ENCODE measurements at places on chromosomes 2 and 18. TPM values are rescaled to one million over a fixed set of nuclear protein-coding genes. Genes with fewer than 3 reads are reported as not detected.

DNA sequence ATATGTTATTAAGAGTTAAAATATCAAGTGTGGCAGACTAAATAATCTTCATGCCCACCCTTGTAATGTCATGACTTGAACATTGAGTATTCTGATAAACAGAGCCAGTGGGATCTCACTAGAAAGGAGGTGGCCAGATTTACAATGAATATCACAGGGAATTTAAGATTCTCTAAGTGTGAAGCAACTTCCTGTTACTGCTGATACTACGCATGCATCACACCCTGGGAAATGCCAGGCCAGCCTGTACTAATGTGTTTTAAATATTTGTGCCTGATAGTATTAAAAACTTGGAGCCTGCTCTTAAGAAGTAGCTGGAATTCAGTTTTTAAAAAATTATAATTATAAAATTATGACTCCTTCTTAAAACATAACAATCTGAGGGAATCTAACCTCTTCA, 148.3 kb downstream of the LAMA3 start:
- DNase-seq, result no peak
- no peak overlapping the region for H3K4me3 ChIP-seq
- H3K36me3 ChIP-seq, result no peaks in the 10 kb centered on the region
- H3K4me1 ChIP-seq, result peaks cover 7% of the 10 kb centered on the region
- H3K27ac ChIP-seq, result no peak overlapping the region

Gene CXCR1
- total RNA-seq, result not detected

- no peaks in the 10 kb centered on the region for H3K27me3 ChIP-seq
- H3K4me1 ChIP-seq, result no peaks in the 10 kb centered on the region
- no peaks in the 10 kb centered on the region for H3K36me3 ChIP-seq
- no peak for DNase-seq
- no peak overlapping the region for H3K27ac ChIP-seq
- no peak overlapping the region for H3K4me3 ChIP-seq
These were observed 82.0 kb downstream of the GALNT13 start for GRCh38 chr2:153953761-153954160.

DNA sequence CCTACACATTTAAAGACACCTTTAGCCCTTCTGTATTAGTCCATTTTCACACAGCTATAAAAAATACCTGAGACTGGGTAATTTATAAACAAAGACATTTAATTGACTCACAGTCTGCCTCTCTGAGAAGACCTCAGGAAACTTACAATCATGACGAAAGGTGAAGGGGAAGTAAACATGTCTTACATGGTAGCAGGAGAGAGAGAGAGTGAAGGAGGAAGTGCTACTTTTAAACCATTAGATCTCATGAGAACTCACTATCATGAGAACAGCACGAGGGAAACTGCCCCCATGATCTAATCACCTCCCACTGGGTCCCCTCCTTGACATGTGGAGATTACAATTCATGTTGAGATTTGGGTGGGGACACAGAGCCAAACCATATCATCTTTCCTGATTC, 946.6 kb downstream of the SLC4A3 start:
- no peaks in the 10 kb centered on the region for H3K36me3 ChIP-seq
- H3K27me3 ChIP-seq, result no peaks in the 10 kb centered on the region
- no peak overlapping the region for H3K27ac ChIP-seq
- no peaks in the 10 kb centered on the region for H3K4me1 ChIP-seq

DNA sequence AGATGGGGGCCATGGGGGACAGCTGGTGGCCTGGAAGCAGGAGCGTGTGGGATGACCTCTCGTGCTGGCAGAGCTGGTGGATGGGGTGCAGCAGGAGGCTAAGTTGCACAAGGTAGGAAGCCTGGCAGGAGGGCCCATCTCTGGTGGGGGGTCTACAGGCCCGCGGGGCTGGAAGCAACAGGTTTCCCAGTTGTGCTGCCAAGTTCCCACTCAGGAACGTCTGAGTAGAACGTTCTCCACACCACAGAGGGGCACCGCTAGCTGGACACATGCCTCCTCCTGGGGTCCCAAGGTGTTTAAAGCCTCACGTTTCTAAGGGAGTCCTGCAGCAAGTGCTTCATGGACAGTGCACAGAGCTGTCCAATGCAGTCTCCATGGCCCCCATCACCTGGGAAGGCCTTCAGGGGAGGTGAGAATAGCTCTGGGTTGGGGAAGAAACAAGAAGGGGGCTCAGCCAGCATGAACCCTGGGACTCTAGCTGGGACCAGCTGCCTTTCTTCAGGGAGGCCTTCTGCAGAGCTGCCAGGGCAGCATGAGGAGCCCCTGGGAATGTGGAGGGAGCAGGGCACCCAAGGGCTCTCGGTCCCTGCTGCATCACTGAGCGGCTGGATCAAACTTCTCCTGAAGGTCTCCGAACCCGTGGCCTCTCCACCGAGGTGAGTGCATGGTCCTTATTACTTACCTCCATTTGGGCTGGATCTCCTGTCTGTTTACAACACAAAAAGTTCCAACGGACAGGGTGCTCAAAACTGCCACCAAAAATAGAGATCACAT, 80.0 kb downstream of the TWIST2 start:
- no peaks in the 10 kb centered on the region for H3K4me1 ChIP-seq
- H3K36me3 ChIP-seq, result no peaks in the 10 kb centered on the region
- no peak overlapping the region for H3K27ac ChIP-seq
- no peak for DNase-seq
- no peak overlapping the region for H3K4me3 ChIP-seq

GRCh38 chr2:205811387-205811786, 129.1 kb downstream of the NRP2 start:
- no peak overlapping the region for H3K4me3 ChIP-seq
- H3K27me3 ChIP-seq, result peaks cover 4% of the 10 kb centered on the region

DNA sequence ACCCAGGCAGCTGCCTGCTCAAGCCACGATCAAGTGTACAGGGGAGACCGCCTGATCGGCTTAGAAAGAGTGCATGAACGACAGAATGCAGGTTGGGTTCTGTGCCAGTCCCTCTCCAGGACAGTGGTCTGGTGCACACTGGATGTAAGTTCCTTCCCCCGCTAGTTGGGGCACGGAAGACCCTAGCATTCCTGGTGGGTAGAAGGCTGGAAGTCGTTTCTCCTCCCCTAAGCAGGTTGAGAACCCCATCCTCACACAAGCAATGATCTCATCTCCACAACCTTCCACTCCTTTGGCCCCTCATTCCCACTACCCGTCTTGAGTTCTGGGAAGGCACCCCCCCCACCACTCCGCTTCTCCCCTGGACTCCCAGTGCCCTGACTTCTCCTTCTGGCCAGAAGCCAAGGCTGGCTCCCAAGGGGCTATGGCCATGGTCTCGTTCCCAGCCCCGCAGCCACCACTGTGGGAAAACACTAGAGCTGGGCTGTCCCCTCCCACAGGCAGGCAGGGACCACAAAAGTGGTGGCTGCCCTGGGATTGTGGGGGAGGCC, 1.4 kb upstream of the ANKRD39 start:
- H3K27me3 ChIP-seq, result no peaks in the 10 kb centered on the region
- DNase-seq, result no peak
- peak overlapping the region; percentile 90 for H3K4me3 ChIP-seq

DNA sequence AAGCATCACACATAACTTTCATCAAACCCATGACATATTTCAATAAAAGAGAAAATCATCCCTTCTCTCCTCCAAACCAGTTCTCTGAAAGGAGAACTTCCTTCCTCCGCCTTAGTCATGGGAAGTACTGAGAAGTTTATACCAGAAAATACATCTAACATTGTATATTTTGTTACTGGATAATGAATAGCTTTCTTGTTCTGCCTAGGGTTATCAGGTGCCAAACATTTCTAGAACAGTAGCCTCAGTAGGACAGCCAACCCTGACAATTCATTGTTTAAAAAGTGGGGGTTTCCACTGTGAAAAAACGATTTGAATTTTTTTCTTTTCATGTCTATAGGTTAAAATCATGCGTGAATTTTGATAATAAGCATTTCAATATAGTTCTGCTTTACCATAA, 16.0 kb upstream of the DAW1 start:
- DNase-seq, result no peak
- no peaks in the 10 kb centered on the region for H3K36me3 ChIP-seq
- H3K27me3 ChIP-seq, result peaks cover 13% of the 10 kb centered on the region
- H3K27ac ChIP-seq, result no peak overlapping the region

Data from activated CD4-positive, alpha-beta T cell treated with anti-CD3 and anti-CD28 coated beads for 36 hours (primary cell).